IMR-90 (cell line): ENCODE measurements at places on chromosomes 7 and 10. TPM values are rescaled to one million over a fixed set of nuclear protein-coding genes. Genes with fewer than 3 reads are reported as not detected.

GRCh38 chr7:259751-260405 is 30.1 kb upstream of the FOXL3 start:
- DNase-seq, result no peak

DNA sequence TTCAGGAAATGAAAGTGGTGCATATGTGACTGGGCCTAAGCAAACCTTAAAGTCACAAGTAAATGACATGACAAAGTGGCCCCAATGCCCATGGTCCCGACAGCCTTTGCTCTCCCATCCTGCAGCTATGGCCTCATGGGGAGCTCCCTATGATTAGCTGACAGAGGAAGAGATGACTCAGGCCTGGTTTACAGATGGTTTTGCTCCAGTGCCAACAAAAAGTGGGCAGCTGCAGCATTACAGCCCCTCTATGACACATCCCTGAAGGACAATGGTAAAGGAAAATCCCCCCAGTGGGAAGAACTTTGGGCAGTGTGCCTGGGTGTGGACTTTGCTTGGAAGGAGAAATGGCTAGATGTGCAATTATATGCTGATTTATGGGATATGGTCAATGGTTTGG is 105.1 kb upstream of the ADCY1 start:
- no peak for DNase-seq

DNA sequence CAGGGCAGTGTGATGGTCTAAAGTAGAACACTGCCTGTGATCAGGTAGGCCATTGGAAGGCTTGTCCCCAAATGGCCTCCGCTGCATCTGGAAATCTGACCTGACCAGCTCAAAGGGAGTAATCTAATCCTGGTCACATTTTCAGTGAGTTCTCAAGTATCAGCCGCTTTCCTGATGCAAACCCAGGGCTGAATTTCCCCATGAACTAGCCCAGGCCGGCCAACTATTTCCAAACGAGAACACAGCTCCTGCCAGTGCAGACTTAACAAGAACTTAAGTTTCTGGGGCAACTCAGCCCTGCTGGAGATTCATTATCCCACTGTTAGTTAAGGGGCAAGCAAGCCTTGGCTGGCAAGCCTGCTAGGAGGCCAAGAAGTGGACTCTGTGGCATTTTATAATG is 59.6 kb upstream of the FAM180A start:
- DNase-seq, result no peak

Gene MRLN
- not detected in 2 replicates for polyA plus RNA-seq
